ENCODE measurements at places on chromosomes 7 and 10. TPM values are rescaled to one million over a fixed set of nuclear protein-coding genes. Genes with fewer than 3 reads are reported as not detected.

The ZNF503 gene
- total RNA-seq: 101 TPM

The SYT15 gene
- 2.1 TPM for total RNA-seq

The CRHR2 gene
- not detected for total RNA-seq

The SFTPA1 gene
- 3.3 TPM for total RNA-seq

The ADCY1 gene
- total RNA-seq: 1.2 TPM

The PHKG1 gene
- 0.26 TPM for total RNA-seq

The MYH16 gene
- total RNA-seq: not detected

The OPN1SW gene
- total RNA-seq: not detected

The C10orf71 gene
- total RNA-seq: 0.42 TPM

The ZNF853 gene
- total RNA-seq: 16.9 TPM

The LLCFC1 gene
- not detected for total RNA-seq

The OPN4 gene
- 0.32 TPM for total RNA-seq

The SPDYE16 gene
- total RNA-seq: not detected

The ZNF239 gene
- total RNA-seq: 5.6 TPM

The ZMYND11 gene
- total RNA-seq: 145 TPM

The GPR26 gene
- total RNA-seq: not detected

The RELN gene
- total RNA-seq: 10.1 TPM

The GPC2 gene
- total RNA-seq: 0.33 TPM

All from esophagus muscularis mucosa (tissue), 4 donors.